ENCODE measurements at places on chromosomes 7 and 10.

GRCh38 chr7:30888747-30889146 lies 22.9 kb upstream of the AQP1 start:
- DNase-seq, result no peak

DNA sequence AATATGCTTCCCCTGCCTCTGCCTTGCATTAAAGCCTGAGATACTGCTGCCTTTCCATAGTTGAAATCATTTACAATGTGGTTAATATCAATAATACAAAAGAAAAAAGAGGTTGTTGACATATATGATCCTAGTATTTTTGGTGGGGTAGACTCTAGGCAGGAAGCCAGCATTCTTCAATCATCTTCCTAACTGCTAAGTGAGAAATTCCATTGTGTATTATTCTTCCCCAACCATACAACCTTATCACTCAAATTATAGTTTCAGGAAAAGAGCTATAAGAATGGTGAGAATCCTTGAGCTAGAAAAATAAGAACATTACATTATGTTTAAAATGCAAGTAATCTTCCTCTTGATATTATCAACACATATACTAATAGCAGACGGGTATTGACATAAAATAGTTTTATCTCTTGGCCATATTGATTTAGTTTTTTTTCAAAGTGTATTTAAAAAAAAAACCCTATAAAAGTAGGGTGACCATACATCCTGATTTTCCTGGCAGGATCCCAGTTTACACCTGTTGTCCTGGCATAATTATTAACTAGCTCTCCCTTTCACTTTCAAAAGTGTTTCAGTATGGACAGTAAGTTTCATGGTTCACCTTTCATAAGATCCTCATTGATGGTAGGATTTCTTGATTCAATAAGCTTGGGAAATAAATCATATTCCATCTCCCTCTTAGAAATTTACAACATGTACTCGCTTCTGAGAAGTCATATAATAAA lies 33.4 kb upstream of the WASL start:
- DNase-seq, result no peak

- no peak for DNase-seq
These were observed 53.5 kb downstream of the OR13A1 start for GRCh38 chr10:45261946-45262345.

GRCh38 chr7:983616-984071 lies 663 bp downstream of the CYP2W1 start:
- DNase-seq, result no peak

Data from esophagus squamous epithelium (tissue), 5 donors.